ENCODE measurements at places on chromosomes 16 and 17. TPM values are rescaled to one million over a fixed set of nuclear protein-coding genes. Genes with fewer than 3 reads are reported as not detected.

Gene NPIPB2
- 1.7 TPM for total RNA-seq

Gene TP53TG3B
- not detected for total RNA-seq

Gene SNAI3
- not detected for total RNA-seq

Gene SCRN2
- total RNA-seq: 28.9 TPM

Gene PIGQ
- total RNA-seq: 27.7 TPM

Gene IGFALS
- total RNA-seq: not detected

Gene MXRA7
- total RNA-seq: 164 TPM

Gene PLXDC1
- not detected for total RNA-seq

Gene MFSD6L
- not detected for total RNA-seq

Gene CES1
- total RNA-seq: 1.2 TPM

Gene MRPL38
- 29.9 TPM for total RNA-seq

Gene ZNF747
- 7.5 TPM for total RNA-seq

Gene ACSM3
- 2.4 TPM for total RNA-seq

Gene RPTOR
- total RNA-seq: 15.2 TPM

Gene CCL11
- not detected for total RNA-seq

Gene TEKT5
- 0.48 TPM for total RNA-seq

Gene DRC3
- 0.43 TPM for total RNA-seq

Gene HOXB13
- total RNA-seq: 0.24 TPM

Gene DNAH9
- not detected for total RNA-seq

Gene TNP2
- total RNA-seq: not detected

Gene ELOB
- 420 TPM for total RNA-seq

Gene TNFRSF13B
- total RNA-seq: 0.24 TPM

Gene NUP93
- 43.9 TPM for total RNA-seq

Gene VWA3A
- total RNA-seq: not detected

Gene CLEC18A
- 1.2 TPM for total RNA-seq

Gene ORAI3
- total RNA-seq: 24.3 TPM

Gene WFIKKN1
- 0.21 TPM for total RNA-seq

Gene CENPX
- 28.2 TPM for total RNA-seq

Gene SOX8
- not detected for total RNA-seq

Gene SPATA22
- total RNA-seq: not detected

Gene COQ7
- total RNA-seq: 13.5 TPM

Gene DOC2A
- 0.72 TPM for total RNA-seq

Gene SLC6A2
- not detected for total RNA-seq

Gene HCRT
- total RNA-seq: not detected

Gene CAVIN1
- total RNA-seq: 85.0 TPM

Gene LITAFD
- not detected for total RNA-seq

Gene TMC7
- 5.3 TPM for total RNA-seq

Gene ROGDI
- 15.3 TPM for total RNA-seq

Gene PRDM7
- total RNA-seq: not detected
